ENCODE measurements at places on chromosomes 16 and 17. TPM values are rescaled to one million over a fixed set of nuclear protein-coding genes. Genes with fewer than 3 reads are reported as not detected.

GRCh38 chr16:23539984-23540816 is 16.9 kb downstream of the EARS2 start:
- peaks cover 6% of the 10 kb centered on the region for H3K36me3 ChIP-seq
- H3K4me3 ChIP-seq: no peak overlapping the region
- H3K4me1 ChIP-seq: no peaks in the 10 kb centered on the region
- DNase-seq: no peak
- H3K27me3 ChIP-seq: no peaks in the 10 kb centered on the region

The LSM12 gene
- 54.1 TPM for total RNA-seq

- H3K27ac ChIP-seq: no peak overlapping the region
- peaks cover 60% of the 10 kb centered on the region for H3K4me1 ChIP-seq
- H3K27me3 ChIP-seq: no peaks in the 10 kb centered on the region
These were observed 167.7 kb downstream of the XYLT1 start for GRCh38 chr16:17303101-17303500.

DNA sequence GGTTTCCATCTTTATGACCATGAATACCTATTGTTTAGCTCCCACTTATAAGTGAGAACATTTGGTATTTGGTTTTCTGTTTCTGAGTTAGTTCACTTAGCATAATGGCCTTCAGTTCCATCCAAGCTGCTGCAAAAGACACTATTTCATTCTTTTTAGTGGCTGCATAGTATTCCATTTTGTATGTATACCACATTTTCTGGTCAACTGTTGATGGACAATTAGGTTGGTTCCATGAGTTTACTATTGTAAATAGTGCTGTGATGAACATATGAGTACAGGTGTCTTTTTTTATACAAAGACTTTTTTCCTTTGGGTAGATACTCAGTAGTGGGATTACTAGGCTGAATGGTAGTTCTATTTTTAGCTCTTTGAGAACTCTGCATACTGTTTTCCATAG is 87.8 kb upstream of the GOT2 start:
- no peaks in the 10 kb centered on the region for H3K4me1 ChIP-seq
- no peak overlapping the region for H3K27ac ChIP-seq
- peaks cover 3% of the 10 kb centered on the region for H3K27me3 ChIP-seq
- no peaks in the 10 kb centered on the region for H3K36me3 ChIP-seq
- no peak overlapping the region for H3K4me3 ChIP-seq
- no peak for DNase-seq
